Activated CD4-positive, alpha-beta T cell treated with anti-CD3 and anti-CD28 coated beads for 36 hours (primary cell): ENCODE measurements at places on chromosomes 1 and 21. TPM values are rescaled to one million over a fixed set of nuclear protein-coding genes. Genes with fewer than 3 reads are reported as not detected.

DAB1 gene
- total RNA-seq: not detected

SGIP1 gene
- total RNA-seq: 0.05 TPM

ST6GALNAC3 gene
- 0.73 TPM for total RNA-seq

TSPAN2 gene
- total RNA-seq: 0.69 TPM

KRTAP11-1 gene
- not detected for total RNA-seq

PGBD5 gene
- total RNA-seq: 0.11 TPM

TRABD2B gene
- total RNA-seq: not detected

CD52 gene
- 216 TPM for total RNA-seq

WNT3A gene
- total RNA-seq: not detected

APCS gene
- total RNA-seq: not detected

RPE65 gene
- total RNA-seq: not detected

DNA sequence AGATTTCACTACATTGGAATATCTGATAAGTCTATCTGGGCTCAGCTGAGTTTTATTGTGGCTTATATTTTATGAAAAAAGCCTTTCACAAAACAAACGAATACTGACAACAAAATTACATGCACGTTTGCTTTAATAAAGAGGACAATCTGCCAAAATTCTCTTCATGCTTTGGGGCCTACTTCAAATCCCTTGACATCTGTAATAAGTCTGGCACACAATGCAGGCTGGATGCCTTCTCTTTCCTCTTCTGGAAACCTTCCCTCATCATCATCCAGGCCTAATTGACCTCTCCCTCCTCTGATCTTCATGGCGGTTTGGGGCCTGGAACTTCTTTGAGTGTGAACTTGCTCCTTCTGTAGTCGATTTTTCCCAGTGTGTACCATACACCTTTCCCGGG, 70.3 kb downstream of the MAP10 start:
- DNase-seq: no peak

DNA sequence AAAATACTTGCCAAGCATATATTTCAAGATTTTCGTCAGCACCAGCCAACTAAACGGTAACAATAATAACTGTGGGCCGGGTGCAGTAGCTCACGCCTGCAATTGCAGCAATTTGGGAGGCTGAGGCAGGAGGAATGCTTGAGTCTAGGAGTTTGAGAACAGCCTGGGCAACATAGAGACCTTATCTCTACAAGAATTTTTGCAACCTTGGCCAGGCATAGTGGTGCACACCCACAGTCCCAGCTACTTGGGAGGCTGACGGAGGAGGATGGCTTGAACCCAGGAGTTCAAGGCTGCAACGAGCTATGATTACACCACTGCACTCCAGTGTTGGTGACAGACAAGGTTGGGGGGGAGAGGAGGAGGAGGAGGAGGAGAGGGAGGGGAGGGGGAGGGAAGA, 145.0 kb upstream of the TIAM1 start:
- no peak for DNase-seq

- no peak for DNase-seq
Measured at GRCh38 chr1:71031426-71031825, 16.2 kb downstream of the PTGER3 start.

- DNase-seq: no peak
Measured at GRCh38 chr1:29157269-29157601, 24.5 kb downstream of the SRSF4 start.

- no peak for DNase-seq
Measured at GRCh38 chr1:112461200-112461871, 47.4 kb upstream of the WNT2B start.

DNA sequence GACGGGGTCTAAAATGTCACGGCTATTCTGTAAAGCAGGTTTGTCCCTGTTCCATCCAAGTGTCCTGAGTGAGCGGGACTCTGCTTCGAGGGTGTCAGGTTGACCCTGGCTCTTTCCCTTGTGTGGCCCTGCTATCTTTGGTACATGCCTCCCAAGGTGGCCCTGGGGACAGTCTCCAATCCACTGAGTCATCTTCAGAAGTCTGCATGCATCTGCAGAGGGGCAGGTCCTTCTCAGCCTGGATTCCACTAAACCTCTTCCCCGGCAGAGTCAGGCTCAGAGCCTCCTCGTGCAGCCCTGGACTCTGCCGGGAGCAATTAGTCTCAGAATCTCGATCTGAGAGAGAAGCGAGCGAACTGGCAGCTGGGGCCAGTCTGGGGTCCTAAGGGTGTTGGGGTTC, 50.1 kb upstream of the KCNJ15 start:
- DNase-seq: no peak

GRCh38 chr1:9105336-9105867, 23.5 kb downstream of the GPR157 start:
- no peak for DNase-seq

- peak; percentile 10 for DNase-seq
Measured at GRCh38 chr1:244100704-244101453, 49.8 kb downstream of the ZBTB18 start.

DNA sequence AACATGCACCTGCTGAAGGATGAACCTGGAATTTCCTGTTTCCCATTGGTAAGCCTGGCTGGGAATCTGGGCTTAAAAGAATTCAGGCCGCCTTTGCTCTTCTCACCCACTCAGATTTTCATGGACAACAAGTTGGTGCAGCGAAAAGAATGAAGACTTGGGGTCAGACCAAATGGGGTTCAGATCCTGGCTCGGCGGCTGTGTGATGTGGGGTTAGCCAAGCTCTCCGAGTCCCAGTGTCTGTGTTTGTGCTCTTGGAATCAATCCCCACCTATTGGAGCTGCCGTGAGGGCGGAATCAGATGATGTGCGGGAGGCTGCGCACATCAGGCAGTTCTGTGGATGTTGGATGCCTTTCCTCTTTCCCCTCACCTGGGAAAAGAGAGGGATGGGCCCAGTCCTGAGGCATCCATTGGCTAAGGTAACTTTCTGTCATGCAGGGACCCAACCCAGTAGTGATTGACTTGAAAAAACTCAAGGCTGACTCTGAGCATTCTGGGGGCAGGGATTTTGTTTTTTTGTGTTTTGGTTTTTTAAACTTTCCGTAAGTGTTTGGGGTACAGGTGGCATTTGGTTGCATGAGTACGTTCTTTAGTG, 228.3 kb downstream of the KAZN start:
- DNase-seq: no peak

DNA sequence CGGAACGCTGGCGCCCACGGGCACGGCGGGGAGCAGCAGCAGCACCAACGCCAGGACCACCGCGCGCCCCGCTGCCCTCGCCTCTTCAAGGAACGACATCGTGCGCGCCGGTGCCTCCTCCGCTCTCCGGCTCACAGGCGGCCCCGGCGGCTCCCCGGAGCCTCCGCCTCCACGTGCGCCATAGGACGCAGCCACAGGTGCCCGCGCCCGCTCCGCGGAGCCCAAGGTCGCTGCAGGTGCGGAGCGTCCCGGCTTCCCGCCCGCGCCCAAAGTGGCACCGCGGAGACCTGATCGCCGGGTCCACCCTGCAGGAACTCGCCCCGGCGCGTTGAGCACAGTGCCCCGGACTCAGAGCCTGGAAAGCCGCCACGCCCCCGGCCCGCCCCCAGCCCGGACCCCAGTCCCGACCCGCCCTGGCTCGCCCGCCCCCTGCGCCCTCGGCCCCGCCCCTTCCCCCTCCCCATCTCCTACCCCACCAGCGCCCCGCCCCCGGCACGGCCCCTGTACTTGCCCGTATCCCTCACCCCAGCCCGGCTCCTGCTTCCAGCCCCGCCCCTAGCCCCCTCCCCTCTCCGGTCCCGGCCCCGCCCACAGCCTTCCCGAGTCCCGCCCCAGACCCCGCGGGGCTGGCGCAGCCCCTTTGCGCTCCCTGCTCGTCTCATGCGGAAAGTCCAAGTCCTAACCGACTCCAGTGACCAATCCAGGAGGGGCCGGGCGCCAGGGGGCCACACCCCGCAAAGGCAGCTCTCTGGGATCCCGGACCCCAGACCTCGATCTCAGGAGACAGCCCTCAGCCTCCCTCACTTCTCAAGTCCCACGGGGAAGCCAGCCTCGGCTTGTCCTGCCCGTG, at the start of gene MEGF6:
Gene MEGF6, minus strand, starts transcription at position 339 of the 850 bp plus-strand sequence. Its CDS starts 240 bp downstream, at position 99.
- peak; percentile 72 for DNase-seq

- DNase-seq: no peak
Measured at GRCh38 chr1:64246294-64246917, 43.0 kb downstream of the UBE2U start.

- DNase-seq: no peak
Measured at GRCh38 chr1:20478057-20478635, 7.9 kb downstream of the CAMK2N1 start.

- no peak for DNase-seq
Measured at GRCh38 chr21:32817208-32817607, 45.7 kb upstream of the PAXBP1 start.

DNA sequence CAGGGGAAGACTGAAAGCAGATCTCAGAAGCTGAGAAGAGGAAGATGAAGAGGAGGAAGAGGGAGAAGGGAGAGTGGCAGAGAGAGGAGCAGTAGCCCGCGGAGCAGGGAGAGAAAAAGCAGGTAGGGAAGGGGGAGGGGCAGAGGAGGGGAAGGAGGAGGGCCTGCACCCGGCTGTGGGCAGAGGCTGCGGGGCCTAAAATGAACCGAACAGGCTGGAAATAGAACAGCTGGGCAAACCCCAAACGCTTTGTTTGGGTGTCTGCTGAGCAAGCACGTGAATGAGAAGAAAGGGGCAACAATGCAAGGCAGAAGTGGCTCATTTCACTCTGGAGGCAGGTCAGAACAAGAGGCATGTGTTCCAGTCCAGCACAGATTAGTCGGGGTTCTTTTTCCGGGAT, 33.5 kb downstream of the KCNC4 start:
- peak; percentile 66 for DNase-seq

- no peak for DNase-seq
Measured at GRCh38 chr1:117660271-117660965, 54.6 kb downstream of the TENT5C start.

DNA sequence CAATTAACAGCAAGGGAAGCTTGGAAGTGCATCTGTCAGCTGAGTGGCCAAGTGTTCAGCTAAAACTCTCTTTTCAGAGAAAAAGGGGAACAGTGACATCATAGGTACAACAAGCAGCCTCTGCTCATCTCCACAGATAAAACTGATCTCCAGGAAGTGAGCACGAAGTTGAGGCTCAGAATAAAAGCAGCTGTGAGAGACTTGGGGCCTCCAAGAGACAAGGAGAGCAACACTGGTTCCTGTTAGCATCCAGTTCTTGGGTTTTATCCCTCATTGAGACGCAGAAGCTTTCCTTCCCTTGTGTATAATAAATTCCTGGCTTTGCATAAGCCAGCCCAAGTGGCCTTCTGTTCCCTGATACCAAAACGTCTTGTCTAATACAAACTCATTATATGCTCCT, 20.0 kb upstream of the CNN3 start:
- DNase-seq: no peak

DNA sequence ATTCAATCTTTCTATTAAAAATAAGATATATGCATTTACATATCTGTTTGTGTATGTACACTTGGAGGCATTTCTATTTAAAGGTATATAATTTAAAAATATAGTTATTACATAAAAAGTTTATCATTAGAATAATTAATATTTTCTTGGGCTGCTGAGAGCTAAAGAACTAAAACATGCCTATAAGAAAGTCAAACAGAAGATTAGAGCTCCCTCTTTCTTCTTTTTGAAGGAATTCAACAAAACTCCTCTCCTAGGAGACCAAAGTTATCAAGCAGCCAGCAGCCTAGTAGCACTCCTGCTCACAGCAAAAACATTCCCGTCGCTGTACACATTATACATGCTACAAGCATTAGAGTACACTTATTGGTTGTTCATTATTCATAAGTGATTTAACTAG, 216.4 kb downstream of the VAV3 start:
- no peak for DNase-seq
